ENCODE measurements at places on chromosomes 13 and 19. TPM values are rescaled to one million over a fixed set of nuclear protein-coding genes. Genes with fewer than 3 reads are reported as not detected.

DNA sequence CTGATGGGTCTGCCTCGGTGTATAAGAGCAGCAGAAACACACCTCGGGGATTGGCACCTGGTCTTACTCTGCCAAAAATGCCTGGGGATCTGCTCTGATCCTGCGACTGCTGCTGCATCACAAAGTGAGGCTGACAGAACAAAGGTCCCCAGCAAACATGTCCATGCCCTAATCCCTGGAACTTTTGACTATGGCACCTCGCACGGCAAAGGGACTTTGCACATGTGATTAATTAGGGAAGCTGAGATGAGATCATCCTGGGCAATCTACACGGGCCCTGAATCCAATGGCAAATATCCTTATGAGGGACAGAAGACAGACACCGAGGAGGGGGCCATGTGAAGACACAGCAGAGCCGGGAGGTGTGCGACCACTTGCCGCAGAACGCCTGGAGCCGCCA lies 8.5 kb downstream of the GGACT start:
- DNase-seq: no peak

DNA sequence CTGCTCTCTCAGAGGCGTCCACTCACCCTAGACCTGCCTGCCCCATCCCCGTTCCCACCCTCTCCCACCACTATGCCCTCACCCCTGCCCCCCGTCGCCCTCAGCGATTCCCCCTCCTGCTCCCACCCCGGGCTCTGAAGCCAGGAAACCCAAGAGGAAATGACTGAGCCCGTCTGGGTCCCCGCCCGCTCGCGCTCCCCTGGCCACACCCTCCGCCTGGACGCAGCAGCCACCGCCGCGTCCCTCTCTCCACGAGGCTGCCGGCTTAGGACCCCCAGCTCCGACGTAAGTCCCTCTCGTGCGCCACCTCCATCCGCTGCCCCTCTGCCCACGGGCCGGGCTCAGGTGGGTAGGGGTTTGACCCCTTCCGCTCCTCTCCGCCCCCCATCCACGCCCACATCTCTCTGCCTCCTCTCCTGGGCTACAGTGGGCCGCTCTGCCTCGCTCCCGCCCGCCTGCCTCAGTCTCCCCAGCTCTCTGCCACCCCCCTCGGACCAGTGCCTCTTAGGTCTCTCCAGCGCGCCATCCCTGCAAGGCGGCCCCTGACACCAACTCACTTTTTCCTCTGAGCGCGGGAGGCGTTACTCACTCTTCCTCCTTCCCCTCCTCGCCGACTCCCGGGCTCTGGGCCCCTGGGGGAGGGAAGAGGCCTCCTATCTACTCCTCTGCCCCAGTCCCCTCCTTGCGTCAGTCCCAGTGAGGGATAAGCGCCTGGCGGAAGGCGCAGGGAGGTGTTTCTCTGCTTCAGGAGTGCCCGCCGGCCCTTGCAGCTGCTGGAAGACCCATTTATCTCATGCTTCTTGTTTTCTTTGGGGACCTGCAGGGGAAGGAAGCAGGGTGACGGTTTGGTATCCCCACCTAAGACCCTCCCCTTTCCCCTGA lies at the start of gene FXYD5:
Gene FXYD5, plus strand, starts transcription at position 211 of the 882 bp plus-strand sequence. CDS start 816 bp downstream, outside the sequence.
- DNase-seq: peak; percentile 80

GRCh38 chr13:107586216-107586615 lies 629.1 kb downstream of the LIG4 start:
- peak; percentile 89 for DNase-seq

- DNase-seq: no peak
Observed at GRCh38 chr13:32914686-32915085, 101.5 kb upstream of the KL start.

DNA sequence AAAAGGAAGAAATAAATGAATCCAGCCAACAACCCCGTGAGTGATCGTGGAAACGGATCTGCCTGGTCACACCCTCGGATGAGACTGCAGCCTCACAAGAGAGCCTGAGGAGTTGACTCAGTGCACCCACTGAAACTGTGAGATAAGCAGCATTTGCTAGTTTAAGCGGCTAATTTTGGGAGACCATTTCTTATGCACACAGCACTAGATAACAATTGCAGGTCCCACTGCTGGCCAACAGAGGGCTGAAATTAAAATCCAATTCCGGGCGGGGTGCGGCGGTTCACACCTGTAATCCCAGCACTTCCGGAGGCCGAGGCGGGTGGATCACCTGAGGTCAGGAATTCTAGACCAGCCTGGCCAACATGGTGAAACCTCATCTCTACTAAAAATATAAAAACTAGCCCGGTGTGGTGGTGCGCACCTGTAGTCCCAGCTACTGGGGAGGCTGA lies 3.6 kb downstream of the UQCR11 start:
- DNase-seq: no peak

DNA sequence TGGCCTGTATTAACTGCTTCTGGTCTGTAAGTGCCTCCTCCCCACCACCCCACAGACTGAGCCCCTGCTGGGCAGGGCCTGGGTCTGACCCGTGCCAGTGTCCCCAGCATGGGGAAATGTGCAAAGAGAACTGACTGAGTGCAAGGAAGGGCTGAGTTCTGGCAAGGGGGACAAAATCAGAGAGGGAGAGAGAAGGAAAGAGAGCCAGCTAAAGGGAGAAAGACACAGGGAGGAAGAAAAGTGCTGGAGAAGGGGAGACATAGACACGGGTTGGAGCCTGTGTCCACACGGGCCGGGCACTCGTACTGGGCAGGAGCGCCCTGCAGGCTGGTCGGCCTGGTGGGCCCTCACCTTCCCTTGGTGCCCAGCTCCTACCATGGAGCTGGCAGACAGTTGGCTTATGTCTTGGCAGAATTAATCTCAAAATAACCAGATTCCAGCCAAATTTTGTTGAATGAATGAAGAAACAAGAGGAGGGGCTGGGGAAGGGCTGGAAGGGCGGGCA lies 1.2 kb downstream of the NKG7 start:
- no peak for DNase-seq

GRCh38 chr19:37979547-37980082 lies 72.6 kb downstream of the SIPA1L3 start:
- DNase-seq: no peak

DNA sequence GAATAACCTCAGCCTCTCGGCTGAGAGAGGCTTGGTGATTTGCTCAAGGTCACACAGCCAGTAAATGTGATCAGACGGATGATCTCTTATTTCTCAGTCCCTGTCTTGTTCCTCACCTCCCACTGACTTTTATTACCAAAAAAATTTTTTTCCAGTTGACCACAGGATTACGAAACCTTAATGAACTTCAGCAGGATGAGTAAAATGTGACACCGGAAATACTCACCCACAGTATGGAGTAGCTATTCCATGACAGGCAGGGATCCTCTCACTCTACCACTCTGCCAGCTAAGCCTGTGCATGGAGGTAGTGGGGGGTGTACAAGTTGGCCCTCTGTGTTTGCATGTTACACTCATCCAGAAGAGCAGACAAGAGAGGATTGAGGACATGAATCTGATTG lies 916.4 kb downstream of the UQCRFS1 start:
- DNase-seq: no peak

DNA sequence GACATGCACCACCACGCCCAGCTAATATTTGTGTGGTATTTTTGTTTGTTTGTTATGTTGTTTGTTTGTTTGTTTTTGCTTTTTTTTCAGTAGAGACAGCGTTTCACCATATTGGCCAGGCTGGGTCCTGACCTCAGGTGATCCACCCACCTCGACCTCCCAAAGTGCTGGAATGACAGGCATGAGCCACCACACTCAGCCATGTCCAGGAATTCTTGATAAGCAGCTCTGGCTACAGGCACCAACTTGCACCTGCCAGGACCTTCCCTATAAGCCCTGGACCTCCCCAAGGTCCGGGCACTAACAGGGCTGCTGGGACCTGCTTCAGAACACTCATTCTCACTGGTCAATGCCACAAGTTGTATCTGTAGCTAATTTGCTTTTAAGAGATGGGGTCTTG lies 48.7 kb downstream of the TINCR start:
- DNase-seq: no peak

The DACH1 gene
- total RNA-seq: not detected

Data from IMR-90 (cell line).